Fibroblast of upper back skin (primary cell): ENCODE measurements at places on chromosomes 4 and X.
A peak's percentile ranks its signal among the peaks of the same experiment; 100 is the strongest.

GRCh38 chrX:143633461-143634308 is 2.2 kb downstream of the SLITRK4 start:
- no peak for DNase-seq

- DNase-seq, result no peak
Measured at GRCh38 chr4:2796849-2797544, 4.1 kb downstream of the SH3BP2 start.

DNA sequence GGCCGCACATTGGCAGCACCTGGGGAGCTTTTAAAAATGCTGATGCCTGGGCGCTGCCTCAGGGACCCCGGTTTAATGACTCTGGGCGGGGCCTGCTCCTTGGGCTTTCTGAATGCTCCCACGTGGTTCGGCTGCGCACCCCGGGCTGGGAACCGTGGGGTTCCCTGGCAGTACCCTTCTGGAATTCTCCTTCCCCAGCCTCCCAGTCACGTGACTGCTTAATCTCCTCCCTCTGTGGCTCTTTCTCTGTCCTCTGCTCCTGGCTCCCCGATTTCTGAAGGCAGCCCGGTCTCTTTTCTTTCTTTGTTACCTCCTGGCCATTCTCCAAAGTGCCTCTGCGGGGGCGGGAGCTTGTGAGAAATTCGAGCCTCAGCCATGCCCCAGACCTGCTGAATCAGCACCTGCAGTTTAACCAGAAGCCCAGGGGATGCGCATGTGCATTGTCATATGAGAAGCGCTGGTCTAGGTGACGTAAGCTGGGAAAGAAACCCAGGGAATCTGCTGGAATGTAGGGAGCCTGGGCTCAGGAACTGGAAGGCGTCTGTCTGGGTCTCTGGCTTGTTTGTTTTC is 16.6 kb downstream of the CLCN4 start:
- peak; percentile 93 for DNase-seq

DNA sequence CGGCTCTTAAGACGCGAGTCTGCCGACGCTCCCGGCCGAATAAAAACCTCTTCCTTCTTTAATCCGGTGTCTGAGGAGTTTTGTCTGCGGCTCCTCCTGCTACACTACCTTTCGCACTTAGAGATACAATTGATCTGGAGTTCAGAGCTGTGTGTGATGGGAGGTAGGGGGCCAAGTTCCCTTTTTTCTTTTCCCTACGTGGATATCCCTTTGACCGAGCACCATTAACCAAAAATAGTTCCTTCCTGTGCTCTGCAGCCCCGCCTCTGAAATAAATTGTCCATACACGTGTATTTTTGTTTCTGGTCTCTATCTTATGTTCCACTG is 555 bp upstream of the PGM2 start:
- peak; percentile 2 for DNase-seq

DNA sequence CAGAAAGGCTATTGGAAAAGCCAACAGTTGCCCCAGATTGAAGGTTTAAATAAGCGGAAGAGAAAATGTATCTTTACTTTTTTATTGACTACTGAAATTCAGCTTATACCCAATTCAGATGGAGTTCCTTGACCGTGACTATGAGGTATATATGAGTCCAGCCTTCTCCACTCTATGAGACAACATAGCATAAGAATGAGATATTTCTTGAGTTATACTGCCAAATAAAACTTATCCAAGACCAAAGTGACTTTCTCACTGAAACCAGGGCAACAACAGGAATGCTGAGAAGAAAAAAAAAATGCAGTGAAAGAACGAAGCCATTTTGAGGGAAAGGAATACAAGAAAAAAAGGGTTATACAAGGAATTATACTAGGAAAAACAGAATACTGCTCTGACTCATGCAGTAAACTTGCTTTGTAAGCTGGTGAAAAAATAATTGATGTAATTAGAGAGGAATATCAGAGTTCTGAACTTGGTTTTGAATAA is 16.3 kb upstream of the PDK3 start:
- DNase-seq, result no peak

DNA sequence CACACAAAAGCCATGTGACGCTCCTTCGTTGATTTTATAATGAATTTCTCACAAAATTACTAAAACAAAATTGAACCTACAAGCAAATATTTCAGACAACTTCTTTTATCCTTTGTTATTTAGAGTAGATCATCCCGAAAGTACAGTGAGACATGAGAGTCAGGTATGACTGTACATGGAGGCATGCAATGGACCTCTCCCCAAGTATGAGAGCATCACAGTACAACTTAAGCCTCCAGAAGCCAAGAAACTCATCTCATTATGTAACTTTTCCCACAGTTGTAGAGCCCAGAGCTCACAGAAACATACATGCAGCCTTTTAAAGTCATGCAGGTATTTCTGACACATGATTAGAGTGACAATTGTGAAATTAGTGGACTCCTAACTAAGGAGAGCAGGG is 167.7 kb downstream of the PAPSS1 start:
- DNase-seq, result no peak

GRCh38 chrX:129659861-129660260 is 5.1 kb upstream of the APLN start:
- no peak for DNase-seq

GRCh38 chrX:22164770-22165388 is 107.8 kb upstream of the CBLL2 start:
- DNase-seq, result peak; percentile 56

GRCh38 chr4:15109600-15109999 is 107.3 kb downstream of the CPEB2 start:
- no peak for DNase-seq

DNA sequence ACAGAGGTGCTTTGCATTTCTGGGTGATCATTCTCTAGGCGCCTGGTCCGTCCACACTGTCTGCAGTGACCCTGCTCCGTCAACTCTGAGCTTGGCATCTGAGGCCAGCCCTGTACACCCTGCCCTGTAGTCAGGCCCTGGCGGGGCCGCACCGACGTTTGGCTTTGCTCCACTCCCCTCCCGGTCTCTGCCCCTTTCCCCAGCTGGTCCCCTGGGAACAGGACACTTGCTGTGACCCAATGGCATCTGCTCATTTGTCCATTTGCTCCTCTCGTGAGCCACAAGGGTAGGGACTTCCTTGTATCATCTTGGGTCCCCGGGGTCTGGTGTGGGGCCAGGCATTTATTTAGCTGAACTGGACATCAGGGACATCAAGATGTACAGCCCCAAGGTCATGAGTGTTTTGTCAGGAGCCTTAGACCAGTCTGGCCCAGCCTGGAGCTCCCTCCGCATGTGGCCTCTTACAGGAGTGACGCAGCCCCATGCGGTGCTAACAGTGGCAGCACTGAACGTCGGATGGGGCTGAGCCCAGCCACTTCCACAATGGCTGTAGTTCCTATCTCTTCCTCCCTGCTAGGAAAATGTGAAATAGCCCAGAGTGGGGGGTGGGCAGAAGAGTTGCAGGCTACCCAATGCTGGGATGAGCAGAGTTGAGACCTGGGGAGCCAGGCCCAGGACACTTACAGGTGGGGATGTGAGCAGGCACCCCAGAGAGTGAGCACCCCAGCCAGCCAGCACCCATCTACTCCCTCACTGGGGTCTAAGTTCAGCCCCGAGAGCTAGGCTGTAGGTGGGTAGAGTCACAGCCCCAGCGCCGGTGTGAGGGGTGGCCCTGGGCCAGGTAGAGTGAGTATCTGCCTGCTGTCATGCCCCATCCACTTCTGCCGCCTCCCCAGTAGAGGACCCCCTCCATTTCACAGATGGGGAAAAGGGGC is 2.0 kb upstream of the SH3BP2 start:
- no peak for DNase-seq

- DNase-seq, result no peak
Measured at GRCh38 chrX:154036513-154036912, 16.8 kb upstream of the IRAK1 start.

DNA sequence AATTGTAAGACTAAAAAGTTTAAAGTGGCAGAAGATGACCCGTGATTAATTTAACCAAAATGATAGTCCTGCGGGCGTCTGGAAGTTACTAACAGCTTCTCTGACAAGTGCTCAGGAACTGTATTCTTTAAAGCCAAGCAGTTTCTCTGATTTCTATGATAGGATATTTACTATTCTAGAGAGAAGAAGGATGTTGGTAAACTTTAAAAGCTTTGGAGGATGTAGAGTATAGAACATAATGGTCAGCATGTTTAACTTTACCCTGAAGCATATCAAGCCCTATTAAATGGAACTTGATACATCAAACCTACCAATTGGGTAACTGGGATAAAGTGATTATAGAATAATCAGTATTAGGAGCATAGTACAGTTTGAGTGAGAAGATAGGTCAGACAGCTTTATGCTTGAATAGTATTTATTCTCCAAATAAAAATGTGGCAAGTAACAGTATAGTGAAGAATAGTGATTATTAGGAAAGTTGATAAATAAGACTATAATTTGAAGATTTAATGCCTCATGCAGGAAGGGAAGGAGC is 1.8 kb downstream of the STIM2 start:
- DNase-seq, result no peak

DNA sequence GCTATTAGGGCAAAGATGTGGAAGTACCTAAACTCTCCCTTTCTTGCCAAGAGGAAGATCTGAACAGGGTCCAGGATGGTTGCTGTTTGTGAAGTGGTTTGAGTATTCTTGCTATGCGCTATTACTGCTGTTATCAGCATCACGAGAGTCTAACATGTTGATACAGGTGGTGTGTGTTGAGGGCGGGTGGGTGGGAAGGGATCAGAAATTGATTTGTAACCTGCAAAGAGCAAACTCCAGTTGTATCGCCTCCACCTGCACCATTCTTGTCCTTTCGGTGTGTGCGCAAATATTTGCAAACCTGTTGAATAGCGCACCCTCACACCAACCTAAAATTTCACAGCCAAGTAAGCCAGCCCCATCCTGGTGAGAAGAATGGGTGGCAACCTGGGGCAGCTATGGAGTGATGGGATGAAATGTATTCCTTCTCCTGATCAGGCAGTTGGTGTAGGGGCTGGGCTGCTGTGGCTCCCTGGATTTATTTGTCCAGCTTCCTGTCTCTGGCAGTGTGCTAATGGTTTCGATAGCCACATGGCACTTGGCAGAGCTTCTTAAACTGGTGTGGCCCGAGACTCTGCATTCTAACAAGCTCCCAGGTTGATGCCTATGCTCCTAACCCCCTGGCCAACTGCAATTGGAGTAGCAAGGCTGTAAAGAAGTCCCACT is 102.6 kb upstream of the SCML1 start:
- no peak for DNase-seq

DNA sequence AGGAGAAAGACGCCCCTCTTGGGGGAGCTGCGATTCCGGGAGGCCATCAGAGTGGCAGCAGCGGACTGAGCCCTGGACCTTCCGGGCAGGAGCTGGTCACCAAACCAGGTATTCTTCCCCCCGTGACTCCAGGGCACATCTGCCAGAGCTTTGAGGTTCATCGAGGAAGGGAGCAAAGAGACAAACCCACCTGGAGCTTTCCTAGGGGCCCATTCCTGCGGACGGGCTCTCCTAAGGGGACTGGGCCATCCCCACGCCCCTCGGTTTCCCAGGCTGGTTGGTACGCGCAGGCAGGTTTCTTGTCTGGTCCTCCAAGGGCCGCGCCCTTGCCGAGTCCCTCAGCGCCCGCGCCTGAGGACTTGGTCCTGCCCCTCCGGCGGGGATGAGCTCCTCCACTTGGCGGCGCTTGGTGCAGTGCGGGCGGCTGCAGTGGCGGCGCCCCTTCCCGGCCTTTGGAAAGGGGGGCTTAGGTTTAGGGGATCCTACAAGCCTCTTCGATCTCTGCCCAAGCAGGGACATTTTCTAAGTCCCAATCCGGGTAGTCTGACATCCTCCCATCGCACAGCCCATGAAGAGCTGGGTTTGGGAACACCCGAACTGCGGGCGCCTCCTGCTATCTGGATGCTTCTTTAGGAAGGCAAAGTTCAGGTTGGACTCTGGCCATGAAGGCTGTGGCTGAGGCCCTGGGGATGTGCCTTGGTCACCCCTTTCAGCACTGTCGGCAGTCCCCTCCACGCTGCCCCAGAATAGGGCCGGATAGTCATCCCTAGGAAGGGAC is 538 bp downstream of the STBD1 start:
- peak; percentile 34 for DNase-seq

DNA sequence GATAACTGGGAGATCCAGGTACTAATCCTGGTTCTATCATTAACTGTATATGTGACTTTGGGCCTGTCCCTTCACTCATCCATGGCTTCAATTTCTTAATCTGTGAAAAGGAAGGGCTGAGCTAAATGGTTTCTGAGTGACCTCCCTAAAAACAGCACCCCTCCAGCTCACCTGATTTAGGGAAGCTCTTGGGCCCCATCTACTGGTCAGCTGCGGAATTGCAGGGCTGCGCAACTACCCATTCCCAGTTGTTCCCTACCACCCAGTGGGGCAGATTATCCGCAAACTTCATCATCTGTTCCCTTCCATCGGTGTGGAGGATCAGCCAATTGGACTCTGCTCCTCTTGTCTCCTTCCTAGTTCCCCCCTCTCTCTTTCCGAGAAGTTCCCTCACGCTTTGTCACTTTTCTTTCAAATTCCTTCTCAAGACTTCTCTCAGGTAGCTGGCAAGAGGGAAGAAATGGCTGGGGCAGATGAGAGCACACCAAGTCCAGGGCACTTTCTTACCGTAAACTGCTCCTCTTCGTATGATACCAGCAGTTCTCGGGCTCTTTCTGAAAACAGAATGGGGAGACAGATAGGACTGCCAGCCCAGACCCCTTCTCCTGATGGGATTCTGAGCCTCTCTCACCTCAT is 5.8 kb downstream of the LAS1L start:
- DNase-seq, result peak; percentile 4

GRCh38 chrX:65985922-65986588 is 53.8 kb downstream of the VSIG4 start:
- DNase-seq, result peak; percentile 39

GRCh38 chr4:124591637-124592036 is 120.9 kb downstream of the ANKRD50 start:
- no peak for DNase-seq

DNA sequence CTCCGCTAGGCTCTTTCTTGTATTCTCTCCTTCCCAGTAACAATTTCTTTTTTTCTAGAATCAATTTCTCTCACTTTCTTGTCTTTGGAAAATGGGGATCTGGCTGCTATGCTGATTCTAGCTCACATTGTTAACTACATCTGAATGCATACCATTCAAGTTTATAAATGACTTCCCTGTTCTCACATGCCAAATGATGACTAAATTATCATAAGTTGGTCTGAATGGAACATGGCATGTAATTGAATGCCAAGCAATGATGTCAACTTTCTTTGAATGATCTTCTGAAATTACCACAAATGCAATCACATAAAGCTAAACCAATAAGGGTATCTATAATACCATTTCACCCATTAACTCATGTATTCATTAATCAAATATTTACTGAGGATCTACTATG is 2.7 kb upstream of the ITM2A start:
- DNase-seq, result no peak

DNA sequence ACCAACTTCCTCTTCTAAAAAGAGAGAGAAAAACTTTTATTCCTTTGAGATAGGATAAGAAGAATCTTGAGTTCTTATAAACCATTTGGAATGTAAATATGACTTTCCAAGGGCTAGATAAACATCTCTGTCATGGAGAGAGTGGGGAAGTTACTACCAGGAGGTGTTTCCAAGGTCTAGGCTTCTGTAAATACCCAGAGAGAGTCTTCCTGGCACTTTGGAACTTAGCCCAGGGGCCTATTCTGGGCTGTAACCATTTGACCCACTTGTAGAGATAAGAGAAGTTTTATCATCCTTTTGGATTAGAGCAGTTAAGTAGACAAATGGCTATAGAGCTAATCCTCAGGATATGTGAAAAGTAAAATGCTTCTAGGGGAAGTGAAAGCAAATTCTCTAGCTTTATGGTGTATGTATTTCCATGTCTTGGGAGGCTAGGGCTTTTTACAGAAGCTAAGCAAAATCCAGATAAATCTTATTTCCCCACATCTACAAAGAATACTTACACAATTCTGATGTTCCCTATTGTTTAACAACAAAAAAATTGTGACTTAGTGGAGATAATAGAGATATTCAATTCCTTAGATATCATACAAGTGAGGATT is 51.1 kb downstream of the MCUB start:
- DNase-seq, result no peak

GRCh38 chrX:19372170-19372546 is 28.4 kb downstream of the PDHA1 start:
- peak; percentile 66 for DNase-seq
